AG09309 (cell line): ENCODE measurements at places on chromosomes 11 and 22.

DNA sequence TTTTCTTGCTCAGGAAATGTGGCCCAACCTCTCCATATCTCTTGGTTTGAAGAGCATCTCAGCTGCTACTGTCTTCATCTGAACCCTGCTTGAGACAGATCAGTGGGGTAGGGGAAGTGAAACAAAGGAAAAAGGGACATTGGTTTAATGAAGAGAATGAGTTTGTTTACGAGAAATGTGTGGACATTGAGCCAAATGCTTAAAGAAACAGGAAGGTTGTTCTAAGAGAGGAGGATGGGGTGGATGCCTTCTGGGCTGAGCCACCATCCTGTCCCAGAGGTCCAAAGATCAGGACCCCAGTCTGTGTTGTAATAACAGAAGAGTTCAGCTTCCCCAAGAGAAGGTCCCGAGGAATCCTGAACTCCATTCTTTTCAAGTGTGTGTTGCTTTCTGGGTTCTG lies 369.7 kb downstream of the INSC start:
- no peak for DNase-seq

DNA sequence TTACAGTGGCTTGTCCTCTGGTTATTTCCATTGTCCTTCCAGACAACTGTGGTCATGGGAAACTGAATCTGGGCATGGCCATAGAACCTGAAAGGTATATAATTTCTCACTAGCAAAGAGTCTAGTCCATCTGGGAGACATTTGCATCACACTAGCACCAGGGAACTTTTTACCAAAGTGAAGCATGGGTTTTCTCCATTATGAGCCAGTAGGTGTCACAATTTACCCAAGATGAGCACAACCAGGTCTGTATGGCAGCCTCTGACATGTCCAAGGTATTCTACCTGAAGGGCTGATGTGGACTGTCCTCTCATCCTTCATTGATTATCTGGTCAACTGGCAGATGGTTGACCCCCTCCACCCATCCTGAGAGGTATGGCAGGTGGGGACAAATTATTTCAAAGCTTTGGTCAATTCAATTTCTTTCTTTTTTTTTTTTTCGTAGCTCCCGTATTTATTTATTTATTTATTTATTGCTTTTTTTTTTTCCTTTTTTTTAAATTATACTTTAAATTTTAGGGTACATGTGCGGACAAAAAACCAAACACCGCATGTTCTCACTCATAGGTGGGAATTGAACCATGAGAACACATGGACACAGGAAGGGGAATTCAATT lies 425.9 kb downstream of the TMEM135 start:
- no peak for DNase-seq

DNA sequence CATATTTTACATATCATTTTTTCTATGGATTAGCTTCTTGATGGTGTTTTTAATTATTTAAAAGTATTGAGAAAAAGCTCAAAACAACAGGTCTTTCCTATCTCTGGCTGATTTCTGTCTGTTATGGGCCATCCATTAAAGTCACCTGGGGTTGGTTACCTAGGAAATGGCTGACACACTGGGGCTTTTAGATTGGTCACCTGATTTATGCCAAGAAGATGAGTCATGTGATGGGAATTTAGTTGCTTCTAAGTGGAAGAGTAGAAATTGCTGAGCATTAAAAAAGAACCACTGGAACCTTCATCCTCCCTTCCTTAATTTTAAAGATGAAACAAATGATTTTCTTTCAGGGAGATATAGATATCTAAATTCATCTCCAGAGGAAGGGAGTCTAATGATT lies 48.8 kb upstream of the LARGE1 start:
- DNase-seq = no peak

DNA sequence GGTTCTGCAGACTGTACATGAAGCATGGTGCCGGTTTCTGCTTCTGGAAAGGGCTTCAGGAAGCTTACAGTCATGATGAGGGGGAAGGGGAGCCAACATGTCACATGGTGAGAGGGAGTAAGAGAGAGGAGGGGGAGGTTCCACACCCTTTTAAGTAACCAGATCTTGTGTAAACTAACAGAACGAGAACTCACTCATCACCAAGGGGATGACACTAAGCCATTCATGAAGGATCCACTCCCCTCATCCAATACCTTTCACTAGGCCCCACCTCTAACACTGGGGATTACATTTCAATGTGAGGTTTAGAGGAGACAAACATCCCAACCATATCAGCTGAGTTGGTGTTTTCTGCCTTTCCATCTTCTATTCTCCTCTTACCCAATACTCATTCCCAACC lies 83.5 kb downstream of the BDNF start:
- DNase-seq = no peak

DNA sequence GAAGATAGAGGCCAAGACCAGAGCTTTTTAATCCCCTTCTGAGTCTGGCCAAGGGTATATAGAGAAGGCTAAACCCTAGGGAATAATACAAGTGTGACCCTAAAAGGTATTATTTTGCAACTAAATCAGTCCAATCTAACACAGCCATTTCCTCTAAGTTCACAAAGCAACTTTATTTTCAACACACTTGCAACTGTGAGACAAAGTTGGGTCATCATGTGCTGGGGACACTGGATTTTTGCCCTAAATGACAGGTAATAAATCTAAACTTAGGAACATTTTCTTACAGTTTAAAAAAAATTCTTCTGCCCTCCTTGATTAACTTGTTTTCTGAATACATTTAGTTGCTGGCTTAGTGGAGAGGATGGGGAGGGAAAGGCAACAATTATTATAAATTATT lies 78.3 kb downstream of the DDIAS start:
- DNase-seq = no peak

DNA sequence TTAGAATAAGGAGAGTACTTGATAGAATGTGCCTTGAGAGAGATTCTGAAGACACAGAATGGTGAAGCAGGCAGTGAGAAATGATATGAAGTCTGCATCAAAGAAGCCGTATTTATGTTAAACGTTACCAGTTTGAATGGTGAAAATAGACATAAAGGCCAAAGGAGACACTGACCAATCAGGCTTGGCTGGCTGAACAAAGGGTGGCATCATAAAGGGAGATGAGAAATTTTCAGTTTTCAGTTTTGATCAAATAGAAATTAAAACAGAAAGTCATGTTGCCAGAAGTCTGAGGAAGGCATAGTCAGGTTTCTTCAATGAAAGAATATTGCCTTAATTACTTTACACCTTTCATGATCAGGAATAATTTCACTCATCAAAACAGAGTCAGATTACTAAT lies 6.6 kb downstream of the OR51F1 start:
- DNase-seq = no peak

- no peak for DNase-seq
Observed at GRCh38 chr11:22444076-22444475, 105.9 kb downstream of the SLC17A6 start.

DNA sequence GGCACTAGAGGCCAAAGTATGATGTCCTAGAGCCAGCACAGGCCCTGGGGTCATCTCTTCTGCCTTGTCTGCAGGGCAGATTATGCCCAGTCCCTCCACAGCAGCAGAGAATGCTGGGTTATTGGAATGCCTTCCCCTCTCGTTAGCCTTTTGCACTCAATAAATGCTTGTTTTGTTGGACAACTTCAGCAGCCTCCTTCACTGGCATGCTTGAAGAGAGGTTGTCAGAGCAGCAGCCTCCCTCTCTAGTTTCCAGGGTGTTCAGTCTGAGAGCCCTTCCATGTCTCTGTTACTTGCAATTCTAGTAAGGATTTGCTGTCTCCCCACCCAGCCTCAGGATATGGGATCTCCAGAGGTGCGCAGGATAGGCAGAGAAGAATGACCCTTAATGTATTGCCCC lies 82.9 kb downstream of the PKNOX2 start:
- no peak for DNase-seq

GRCh38 chr11:20310596-20311394 lies 52.7 kb upstream of the HTATIP2 start:
- DNase-seq = no peak

- no peak for DNase-seq
Observed at GRCh38 chr22:38204784-38205183, 3.0 kb downstream of the MAFF start.

- no peak for DNase-seq
Observed at GRCh38 chr11:126312961-126313360, 9.1 kb downstream of the DCPS start.

DNA sequence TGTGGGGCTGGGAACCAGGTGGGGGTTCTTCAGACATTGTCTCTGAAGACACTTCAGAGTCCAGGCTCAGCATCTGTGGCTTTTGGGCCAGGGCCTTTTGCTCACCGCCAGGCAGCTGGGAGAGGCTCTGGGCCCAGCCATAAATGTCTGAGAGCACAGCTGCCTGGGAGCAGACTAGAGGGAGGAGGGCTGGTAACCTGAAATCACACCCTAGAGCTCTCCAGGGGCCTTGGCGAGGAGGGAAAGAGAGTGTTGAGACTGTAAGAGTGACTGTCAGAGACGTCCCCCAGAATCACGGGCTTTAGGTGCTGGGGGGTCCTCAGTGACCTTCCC lies 4.1 kb downstream of the TRABD start:
- no peak for DNase-seq

DNA sequence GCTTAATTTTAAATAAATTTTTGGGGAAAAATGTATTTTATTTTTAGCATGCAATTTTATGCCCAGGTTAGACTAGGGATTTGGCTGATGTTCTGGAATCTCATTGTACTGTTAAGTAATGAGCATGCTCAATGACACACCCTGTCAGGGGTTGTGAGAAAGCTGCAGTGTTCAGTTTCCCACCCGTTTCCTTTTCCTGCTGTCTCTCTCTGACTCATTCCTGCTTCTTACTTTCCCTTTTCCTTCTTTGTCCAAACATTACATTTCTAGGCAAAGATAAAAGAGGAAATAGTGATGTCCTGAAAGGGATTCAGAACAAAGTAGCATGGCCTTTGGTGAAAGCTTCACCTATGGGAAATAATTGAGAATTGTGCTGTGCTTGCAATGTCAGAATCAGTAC lies 22.7 kb downstream of the OOSP3 start:
- DNase-seq = no peak

DNA sequence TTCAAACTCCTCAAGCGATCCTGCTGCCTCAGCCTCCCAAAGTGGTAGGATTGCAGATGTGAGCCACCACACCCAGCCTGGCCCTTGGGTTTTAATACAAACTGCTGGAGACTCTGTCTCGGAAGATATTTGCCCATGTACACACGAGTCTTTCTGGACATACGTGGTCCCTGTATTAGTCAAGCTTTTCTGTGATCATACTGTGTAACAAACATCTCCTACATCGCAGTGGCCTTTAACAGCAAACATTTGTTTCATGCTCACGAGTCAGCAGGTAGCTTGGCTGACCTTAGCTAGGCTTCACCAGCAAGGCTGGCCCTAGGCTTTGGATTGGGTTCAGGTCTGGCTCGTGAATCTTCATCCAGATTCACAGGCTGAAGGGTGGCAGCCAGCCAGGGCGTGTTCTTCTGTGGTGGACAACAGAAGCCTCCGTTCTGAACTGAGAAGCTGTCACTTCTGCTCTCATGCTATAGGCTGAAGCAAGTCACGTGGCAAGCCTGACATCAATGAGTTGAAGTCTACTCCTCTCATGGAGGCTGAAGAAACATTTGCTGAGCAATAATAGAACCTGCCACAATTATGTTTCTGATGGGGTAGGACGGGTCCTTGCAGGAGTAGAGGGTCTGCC lies 8.8 kb downstream of the KIAA1671 start:
- no peak for DNase-seq

DNA sequence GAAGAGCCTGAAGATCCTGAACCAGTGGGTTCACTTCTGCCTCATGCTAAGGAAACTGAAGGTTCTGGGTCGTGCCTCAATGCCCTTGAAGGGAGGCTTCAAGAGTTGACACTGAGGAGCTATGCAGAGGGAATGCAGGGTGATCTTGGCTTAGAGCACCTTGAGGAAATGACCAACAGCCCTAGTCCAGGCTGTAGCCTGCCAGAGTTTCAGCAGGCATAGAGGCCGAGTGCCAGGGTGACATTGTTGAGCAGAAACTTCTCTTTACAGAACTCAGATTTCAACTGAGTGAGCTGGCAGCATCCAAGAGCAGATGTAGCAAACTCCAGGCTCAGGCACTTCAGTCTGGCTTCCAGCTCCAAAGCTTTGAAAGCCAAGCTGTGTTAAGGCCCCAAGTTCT lies 23.1 kb upstream of the CAPRIN1 start:
- no peak for DNase-seq
